ENCODE measurements at places on chromosomes 16 and 17. TPM values are rescaled to one million over a fixed set of nuclear protein-coding genes. Genes with fewer than 3 reads are reported as not detected.

DNA sequence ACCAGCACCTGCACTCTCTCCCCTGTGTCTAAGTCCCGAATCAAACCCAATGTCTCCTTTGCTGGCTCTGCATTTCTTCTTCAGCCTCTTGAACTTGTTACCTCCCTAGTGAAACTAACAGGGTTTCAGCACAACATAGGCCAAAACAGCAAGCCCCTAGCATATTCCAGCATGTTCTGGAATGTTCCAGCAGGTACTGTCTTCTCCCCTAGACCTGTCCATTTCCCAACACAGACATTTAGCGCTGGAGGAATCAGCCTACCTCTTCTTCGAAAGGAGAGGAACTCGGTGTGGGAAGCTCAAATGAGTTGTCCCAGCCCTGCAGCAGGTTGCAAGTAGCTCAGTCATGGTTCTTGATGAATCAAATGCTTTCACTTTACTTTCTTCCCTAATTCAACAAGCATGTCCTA lies 47.1 kb downstream of the LITAF start:
- peak; percentile 37 for DNase-seq

GRCh38 chr16:51134269-51134812 lies 16.7 kb downstream of the SALL1 start:
- DNase-seq, result no peak

DNA sequence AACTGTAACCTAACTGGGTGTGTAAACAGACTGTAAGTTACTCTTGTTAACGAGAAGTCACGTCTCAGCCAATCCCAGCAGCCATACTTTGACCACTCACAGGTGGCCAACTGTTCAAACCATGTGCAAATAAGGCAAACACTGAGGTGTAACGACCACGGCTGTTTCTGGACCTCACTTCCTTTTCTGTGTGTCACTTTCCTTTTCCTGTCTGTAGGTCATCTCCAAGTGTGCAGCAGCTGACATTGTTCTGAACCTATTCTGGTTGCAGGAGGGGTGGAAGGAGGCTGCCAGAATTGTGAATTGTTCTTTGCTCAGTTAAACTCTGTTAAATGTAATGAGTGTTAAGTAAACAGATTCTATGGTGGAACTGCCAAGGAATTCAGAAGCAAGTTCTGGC lies 627.4 kb downstream of the KCNJ2 start:
- no peak for DNase-seq

DNA sequence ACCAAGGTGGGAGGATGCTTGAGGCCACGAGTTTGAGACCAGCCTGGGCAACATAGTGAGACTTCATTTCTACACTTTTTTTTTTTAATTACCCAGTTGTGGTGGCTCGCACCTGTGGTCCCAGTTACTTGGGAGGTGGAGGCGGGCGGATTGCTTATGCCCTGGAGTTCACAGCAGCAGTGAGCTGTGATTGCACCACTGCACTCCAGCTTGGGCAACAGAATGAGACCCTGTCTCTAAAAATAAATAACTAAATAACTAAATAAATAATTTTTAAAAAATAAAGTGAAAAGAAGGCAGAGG lies 9.3 kb downstream of the DNAI2 start:
- DNase-seq, result no peak

RGS9 gene
- 1.1 TPM for total RNA-seq
